ENCODE measurements at places on chromosomes 1 and 21.

GRCh38 chr1:115594600-115594999 lies 47.2 kb upstream of the VANGL1 start:
- DNase-seq: no peak

DNA sequence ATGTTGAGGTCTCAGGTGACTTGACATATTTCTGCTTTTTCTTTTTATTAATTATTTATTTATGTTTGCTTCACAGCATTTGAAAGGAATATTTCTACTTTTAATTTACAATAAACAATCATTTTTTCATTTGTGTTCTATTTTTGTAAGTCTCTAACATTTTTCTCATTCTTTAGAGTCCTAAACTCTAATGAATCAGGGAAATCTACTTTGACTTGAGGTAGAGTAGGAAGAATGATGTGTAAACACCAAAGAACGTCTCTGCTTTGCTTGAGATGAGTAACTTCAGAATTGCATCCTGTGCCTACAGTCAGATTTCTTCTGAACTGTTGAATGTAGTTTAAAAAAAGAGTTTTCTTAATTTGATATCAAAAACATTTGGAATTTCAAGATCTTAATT lies 65.2 kb downstream of the CNST start:
- no peak for DNase-seq

- peak; percentile 93 for DNase-seq
Observed at GRCh38 chr1:149886396-149887195, 12.8 kb upstream of the BOLA1 start.

- no peak for DNase-seq
Observed at GRCh38 chr21:41951876-41952567, 1.8 kb downstream of the C2CD2 start.

- no peak for DNase-seq
Observed at GRCh38 chr1:229015806-229016205, 255.1 kb upstream of the RAB4A start.

GRCh38 chr1:16375521-16376340 lies 8.7 kb downstream of the SZRD1 start:
- DNase-seq: no peak

- DNase-seq: no peak
Observed at GRCh38 chr1:244329591-244330317, 122.0 kb downstream of the ADSS2 start.

- DNase-seq: no peak
Observed at GRCh38 chr1:57270927-57271698, 152.7 kb downstream of the DAB1 start.

DNA sequence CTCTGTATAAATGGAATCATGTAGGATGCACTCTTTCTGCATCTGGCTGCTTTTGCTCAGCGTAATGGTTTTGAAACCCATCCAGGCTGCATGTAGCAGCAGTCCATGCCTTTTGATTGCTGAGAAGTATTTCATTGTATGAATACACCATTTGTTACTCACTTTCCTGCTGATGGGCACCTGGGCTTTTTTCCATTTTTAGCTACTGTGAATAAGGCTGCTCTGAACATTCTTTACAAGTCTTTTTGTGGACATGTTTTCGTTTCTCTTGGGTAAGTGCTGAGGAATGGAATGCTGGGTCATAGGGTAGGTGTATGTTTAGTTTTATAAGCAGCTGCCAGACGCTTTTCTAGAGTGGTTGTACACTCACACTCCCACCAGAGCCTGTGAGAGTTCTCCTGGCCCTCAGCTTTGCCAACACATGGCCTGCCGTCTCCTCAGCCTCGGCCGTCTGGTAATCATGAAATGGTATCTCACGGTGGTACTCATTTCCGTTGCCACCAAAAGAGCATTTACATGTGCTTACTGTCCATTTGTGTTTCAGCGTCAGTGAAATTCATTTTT lies 22.7 kb downstream of the SLX9 start:
- no peak for DNase-seq

DNA sequence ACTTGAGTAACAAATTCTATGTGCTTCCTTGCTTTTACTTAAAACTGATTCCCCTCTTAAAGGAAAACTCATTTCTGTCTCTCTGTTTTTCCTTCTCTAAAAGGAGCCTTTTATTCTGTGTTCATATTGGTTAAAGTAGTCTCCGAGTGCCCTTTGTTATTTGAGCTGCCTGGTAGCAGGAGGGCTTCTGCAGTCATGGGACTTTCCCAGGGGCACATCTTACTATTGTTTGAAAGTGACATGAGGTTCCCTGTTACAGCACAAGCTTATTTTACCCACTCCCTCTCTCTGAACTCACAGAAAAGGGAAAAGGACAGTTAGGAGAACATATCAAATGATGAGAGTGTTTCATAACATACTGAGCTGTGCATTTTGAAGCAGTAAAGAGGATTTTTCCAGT lies 58.1 kb upstream of the ANGPTL1 start:
- peak; percentile 15 for DNase-seq

DNA sequence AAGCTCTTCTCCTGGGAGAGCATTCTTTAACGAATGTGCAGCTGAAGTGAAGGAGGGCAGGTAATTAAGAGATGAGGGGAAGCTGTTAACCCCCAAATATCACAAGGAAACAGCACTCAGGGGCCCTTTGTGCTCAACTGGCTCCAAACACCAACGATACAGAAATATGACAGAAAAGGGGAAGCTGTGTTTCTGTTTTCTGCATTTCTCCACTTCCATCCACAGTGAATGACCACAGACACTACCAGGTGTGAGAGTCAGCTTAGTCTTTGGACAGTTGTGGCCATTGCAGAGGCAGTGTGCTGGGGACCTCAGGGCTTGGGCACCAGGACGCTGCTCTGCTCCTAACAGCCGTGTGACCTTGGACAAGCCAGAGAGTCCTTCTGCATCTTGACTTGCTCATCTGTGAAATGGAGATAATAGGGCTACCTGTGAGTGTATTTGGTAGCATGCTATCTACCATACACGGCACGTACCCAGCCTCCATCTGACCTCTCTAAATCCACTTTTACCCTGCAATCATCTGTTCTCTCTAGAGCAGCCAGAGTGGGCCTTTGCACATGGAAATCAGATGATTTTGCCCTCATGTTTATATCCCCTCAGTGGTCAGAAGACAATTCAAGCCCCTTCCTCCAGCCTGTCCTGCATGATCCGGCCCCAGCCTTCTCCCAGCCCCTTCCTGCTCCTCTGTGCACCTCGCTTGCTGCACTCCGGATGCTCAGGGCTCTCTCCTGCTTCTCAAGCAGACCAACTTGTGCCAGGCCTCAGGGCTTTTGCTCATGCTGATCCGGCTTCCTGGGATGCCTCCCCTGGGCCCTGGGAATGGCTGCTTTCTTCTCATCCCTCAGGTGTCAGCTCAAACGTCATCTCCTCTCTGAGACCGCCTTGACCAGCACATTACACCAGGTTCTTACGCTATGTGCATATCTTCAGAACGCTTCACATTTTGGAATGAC lies 4.7 kb upstream of the TINAGL1 start:
- DNase-seq: no peak

- no peak for DNase-seq
Observed at GRCh38 chr1:59485949-59486348, 189.1 kb downstream of the FGGY start.

DNA sequence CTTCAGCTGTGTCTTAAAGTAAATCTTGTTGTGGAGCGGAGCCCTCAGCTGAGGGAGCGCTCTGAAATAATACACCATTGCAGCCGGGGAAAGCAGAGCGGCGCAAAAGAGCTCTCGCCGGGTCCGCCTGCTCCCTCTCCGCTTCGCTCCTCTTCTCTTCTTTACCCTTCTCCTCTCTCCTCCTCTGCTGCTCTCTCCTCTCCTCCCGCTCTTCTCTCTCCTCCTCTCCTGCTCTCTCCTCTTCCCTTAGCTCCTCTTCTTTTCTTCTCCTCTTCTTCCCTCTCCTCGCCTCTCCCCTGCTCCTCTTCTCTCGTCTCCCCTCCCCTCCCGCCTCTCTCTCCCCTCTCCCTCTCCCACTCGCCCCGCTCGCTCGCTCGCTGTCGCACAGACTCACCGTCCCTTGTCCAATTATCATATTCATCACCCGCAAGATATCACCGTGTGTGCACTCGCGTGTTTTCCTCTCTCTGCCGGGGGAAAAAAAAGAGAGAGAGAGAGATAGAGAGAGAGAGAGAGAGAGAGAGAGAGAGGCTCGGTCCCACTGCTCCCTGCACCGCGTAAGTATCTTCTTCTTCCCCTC lies at the start of gene PROX1:
TSS of gene PROX1 (plus strand) at position 47 of the 580 bp plus-strand sequence. CDS start 8,563 bp downstream, outside the sequence.
- no peak for DNase-seq

GRCh38 chr21:29082046-29082815 lies 8.8 kb upstream of the CCT8 start:
- no peak for DNase-seq

Data from suppressor macrophage treated with lipopolysaccharide for 1 hour (primary cell).